Stimulated activated CD8-positive, alpha-beta memory T cell treated with anti-CD3 and anti-CD28 coated beads, Interleukin-4, amount 100 ng/mL, for 48 hours (primary cell): ENCODE measurements at places on chromosomes 11 and 22.

DNA sequence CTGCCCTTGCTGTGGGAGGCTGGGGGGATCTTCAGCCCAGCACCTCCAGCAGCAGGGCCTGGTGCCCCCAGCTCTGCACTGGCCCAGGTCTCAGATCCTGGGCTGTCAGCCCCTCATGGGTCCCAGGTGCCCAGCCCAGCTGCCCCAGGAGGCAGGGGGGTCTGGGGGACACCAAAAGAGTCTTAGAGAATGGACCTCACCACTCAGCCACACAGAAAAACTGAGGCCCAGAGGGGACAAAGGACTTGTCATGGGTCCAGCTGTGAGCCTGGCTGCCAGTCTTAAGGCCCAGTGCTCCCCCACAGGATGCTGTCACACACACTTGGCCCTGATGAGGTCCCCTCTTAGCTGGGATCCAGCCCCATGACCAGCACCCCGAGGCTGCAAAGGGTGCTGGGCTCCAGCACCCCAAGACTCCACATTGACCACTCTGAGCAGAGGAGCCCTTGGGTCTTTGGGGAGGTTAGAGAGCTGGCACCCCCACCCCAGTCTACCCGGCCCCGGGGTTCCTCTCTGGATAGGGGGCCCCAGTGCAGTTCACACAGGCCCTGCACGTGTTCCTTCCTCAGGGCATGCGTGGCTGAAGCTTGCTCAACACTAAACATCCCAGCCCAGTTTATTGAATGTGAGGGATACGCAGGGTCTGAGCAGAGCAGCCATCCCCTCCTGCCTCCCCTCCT, 54.4 kb downstream of the IGLL5 start:
- peak; percentile 21 for DNase-seq

DNA sequence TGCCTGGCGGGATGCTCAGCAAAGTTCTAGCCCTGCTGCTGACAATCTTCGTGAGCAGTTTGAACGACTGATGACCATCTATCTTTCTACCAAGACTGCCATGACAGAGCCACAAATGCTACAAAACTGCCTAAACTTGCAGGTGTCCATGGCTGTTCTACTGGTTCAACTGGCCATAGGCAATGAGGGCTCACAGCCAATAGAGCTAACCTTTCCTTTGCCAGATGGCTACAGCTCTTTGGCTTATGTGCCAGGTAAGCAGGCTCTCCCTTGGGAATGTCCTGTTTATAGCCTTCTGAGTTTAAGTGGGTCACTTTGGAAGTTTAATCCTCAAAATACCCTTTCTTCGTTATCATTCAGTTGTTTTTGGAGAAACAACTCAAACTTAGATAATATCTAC, 20.1 kb downstream of the UBE4A start:
- no peak for DNase-seq

DNA sequence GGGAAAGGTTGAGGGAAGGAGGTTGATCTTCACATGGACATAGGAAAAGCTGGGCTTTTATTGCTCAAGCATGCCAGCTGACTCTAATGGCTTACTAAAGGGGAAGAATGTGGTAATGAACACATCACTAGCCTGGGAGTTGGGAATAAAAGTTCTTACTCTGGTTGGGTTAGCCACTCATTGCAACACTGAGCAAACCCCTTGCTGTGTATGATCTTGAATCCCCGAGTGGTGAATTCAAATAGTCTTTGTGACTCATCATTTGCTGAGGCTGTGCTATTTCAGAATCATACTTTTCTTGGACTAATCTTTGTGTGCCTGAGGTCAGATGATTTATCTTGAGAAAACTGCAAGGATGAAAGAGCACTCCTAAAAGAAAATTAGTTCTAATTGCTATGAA, 304.1 kb upstream of the ANO5 start:
- no peak for DNase-seq

GRCh38 chr11:61120099-61120705, 17.9 kb downstream of the CD5 start:
- no peak for DNase-seq

GRCh38 chr22:38467904-38468442, at the start of gene KDELR3:
KDELR3 (plus strand) TSS chr22:38468096; CDS start chr22:38468234, 138 bp downstream.
- peak; percentile 79 for DNase-seq

- DNase-seq: no peak
Observed at GRCh38 chr11:70220920-70221319, 17.8 kb downstream of the FADD start.

DNA sequence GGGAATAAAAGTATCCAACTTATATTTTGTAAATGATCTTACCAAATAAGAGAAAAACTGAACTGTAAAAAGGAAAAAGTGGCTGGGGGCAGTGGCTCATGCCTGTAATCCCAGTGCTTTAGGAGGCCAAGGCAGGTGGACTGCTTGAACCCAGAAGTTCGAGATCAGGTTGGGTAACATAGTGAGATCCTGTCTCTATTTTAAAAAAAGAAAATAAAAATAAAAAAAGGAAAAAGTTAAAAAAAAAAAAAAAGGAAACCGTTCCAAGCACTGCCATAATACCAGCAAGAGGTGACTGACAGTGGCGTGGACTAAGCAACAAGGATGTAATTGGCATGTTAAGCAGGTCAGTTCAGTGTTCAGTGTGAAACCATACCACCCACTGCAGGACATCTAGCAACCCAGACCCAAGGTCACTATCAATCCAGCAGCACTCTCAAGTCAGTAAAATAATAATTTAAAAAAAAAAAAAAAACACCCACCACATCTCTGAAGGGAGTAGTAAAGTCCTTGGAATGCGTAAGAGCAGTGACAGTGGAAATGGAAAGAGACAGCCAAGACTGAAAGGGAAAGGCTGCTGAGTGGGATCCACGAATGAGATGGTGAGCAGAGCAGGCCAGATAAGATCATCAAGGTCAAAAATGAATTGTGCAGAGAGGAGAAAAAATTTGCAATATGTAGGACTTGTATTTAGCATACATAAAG, 43.6 kb downstream of the MAPK1 start:
- no peak for DNase-seq

DNA sequence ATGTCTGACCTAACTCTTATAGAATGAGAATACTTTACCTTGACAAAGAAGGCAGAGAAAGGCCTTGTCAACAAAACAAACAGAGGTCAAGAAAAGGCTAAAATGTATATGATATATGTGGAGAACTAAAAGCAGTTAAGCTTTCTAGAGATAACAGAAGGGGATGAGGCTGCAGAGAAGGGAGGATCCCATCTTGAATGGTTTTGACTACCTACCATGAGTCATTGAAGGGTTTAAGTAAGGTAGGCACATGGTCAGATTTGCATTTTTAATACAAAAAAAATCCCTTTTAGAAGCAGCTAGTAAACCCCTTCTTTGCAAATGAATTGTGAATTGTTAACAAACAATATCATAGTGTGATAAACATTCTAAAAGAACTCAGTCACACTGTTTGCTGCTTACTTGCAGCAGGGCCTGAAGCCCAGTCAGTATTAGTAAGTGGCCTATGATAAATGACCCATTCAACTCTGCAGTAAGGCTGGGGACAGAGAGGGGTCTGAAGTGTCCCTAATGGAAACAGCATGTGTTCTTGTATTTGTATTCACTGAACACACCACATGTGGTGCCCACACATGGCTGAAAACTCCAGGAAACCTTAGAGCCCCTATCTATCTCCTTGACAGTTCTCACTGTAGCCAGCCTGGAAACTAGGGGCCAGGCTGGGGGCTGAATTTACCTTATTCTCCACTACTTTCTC, 328.8 kb upstream of the PITPNB start:
- no peak for DNase-seq

DNA sequence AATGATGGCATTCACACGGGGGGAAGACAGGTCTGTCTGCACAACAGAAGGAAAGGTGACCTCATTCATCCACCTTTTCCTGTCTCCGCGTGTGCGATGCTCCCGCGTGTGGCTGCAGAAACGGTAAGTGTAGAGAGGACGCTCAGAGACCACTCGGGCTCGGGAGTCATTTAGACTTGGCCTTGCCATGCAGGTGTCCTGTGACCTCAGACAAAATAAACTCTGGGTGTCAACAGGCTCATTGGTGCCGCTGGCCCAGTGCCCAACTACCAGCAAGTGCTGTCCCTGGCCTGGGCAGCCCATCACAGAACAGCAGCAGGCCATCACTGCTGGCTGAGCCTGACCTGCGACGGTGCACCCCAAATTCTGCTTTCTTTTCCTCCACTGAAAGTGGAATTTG, 48.1 kb upstream of the ARFGAP3 start:
- DNase-seq: no peak

GRCh38 chr11:105466582-105467228, 143.2 kb upstream of the GRIA4 start:
- no peak for DNase-seq

- no peak for DNase-seq
Observed at GRCh38 chr11:125211191-125211947, 46.8 kb downstream of the PKNOX2 start.

GRCh38 chr22:32312748-32313147, 44.9 kb upstream of the RFPL3 start:
- DNase-seq: no peak

- no peak for DNase-seq
Observed at GRCh38 chr11:85825616-85826015, 14.7 kb upstream of the SYTL2 start.

DNA sequence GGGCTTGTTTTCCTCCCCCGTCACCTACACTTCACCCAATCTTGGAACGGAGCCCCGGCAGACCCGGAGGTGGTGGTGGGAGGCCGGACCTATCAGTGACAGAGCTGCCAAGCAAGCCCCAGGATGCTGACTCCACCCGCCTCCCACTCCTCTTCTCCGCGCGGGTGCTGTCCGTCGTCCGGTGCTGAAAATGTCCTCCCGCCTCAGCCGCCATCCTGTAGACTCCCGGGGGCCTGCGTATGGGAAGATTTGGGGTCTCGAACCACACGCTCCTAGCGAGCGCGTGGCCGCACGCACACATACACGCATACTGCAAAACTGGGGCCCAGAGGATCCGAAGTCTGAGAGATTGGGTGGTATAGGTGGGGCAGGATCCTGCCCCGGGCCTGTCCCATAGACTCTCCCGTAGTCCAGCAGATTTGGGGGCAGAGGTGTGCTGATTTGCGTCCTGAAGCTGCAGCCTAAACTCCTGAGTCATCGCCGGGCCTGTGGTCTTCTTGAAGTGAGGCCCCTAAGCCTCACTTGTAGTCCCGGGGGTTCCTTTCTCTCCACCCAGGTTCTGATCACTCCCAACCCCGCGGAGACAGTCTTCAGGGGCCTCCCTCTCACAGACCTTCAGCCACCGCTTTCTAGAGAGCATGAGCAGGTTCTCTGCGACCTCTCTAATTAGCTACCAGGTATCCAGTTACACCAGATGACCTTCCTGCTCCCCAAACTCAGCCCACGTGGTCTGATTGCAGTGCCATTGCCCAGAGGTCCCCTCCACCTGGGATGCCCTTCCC, 796 bp upstream of the YIF1A start:
- DNase-seq: peak; percentile 90
